ENCODE measurements at places on chromosomes 2 and 18.

DNA sequence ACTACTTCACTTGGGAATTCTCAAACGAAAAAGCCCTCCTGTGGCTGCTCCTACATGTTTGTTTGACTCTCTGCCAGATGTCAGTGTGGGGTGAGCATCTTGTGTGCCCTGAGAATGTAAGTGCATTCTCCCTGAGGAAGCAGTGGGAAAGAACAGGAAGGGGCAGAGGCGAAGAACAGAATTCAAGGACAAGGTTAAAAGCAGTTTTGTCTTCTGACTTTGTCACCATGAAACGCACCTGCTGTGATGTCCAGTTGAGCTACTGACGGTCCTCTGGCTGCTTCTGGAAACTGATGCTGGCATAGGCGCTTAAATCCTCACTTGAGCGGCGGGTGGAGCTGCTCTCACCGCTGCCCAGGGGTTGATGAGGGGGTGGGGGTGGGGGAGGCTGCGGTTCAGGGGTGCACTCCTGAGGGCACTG, 4.9 kb downstream of the IRS1 start:
- DNase-seq = no peak

DNA sequence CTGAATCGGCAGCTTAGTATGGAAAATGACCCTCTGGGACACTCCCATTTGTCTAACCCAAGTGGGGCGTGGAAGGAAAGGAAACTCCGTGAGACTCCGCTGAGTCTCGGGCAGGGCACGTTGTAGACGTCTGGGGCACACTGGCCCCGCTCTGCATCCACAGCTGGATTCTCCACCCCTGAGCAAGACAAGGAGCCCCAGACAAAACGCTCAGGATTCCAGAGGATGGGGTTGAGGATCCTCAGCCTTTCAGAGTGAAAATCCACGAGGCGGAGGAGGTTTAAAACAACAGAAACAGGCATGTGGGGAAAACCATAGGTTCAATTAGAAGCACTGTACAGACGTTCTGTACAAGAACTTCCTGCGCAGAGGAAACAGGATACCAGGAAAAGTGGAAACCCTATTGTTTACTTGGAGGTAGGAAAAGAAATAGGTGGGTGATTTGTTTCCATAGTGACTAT, 124.9 kb upstream of the ZNF236 start:
- DNase-seq = no peak

DNA sequence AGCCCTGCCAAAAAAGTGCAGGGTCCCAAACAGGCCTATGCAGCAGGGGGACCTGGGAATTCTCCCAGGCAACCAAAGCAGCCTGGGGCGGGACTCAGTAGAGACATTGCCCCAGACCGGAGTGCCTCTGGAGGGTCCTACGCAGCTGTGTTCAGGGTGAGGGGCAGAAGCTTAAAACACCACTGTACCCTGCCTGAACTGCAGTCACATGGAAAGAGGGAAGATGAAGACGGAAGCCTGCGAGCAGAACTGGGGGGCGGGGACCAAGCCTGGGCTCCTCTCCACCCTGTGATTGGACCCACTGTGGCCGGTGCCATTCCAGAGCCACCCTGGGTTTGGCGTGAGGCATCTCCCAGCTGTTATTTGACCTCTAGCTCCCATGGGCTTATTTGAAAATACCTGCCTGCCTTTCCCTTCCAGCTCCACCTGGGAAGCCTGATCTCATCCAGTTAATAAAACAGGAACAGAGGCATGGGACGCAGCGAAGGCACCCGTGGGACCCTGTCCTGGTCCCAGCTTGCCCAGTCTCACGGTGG, 183.1 kb downstream of the SMAD2 start:
- DNase-seq = no peak

- DNase-seq = no peak
Observed at GRCh38 chr2:189837326-189837725, 53.1 kb downstream of the PMS1 start.

- DNase-seq = no peak
Observed at GRCh38 chr2:79370976-79371538, 141.8 kb upstream of the CTNNA2 start.

GRCh38 chr2:191155608-191156071, 4.8 kb upstream of the STAT4 start:
- no peak for DNase-seq

DNA sequence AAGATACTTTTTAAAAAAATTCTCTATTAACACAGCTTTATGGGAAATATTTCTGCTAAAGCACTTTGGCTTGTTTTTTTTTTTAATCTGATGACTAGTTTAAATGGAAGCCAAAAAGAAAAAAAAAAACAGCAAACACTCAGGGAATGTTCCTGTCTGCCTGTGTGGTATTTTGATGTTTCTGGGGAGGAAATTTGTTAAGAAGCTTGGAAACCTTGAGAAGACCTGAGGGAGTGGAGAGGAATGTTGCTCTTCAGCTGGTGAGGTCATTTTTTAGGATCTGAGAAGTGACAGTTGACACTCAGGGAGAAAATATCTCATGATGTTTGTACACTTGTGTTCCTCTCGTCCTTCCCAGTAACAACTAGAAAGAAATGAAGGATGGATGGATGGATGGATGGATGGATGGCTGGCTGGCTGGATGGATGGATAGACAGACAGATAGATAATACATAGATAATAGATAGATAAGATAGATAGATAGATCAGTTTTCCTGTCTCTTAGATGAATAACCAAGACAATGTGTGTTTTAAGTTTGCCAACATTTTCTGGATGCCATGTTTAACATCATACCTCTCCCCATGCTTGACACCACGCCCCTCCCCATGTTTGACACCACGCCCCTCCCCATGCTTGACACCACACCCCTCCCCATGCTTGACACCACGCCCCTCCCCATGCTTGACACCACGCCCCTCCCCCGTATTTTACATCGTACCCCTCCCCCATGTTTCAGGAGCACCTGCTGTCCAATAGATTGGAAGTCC, 84.8 kb downstream of the CTIF start:
- no peak for DNase-seq

GRCh38 chr18:3447068-3447894, 2.7 kb upstream of the TGIF1 start:
- DNase-seq = no peak

GRCh38 chr2:183255411-183255810, 131.2 kb downstream of the NUP35 start:
- DNase-seq = no peak

DNA sequence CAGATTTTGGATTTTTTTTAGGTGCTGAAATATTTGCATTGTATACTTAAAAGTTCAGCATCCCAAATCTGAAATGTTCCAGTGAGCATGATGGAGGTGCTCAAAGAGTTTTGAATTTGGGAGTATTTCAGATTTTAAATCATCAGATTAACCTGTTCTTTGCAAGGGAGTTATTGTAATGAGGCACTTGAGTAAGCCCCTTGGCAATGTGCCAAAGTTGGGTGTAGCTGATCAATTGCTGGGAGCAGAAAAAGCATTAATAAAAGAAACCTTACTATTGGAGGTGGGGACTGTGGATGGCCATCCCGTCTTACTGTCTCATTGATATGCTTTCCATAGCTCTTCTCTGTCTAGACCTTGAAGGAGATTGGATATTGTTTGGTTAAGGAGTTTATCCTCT, 28.3 kb downstream of the MALT1 start:
- no peak for DNase-seq

- DNase-seq = no peak
Observed at GRCh38 chr18:6431659-6432318, 17.1 kb upstream of the L3MBTL4 start.

DNA sequence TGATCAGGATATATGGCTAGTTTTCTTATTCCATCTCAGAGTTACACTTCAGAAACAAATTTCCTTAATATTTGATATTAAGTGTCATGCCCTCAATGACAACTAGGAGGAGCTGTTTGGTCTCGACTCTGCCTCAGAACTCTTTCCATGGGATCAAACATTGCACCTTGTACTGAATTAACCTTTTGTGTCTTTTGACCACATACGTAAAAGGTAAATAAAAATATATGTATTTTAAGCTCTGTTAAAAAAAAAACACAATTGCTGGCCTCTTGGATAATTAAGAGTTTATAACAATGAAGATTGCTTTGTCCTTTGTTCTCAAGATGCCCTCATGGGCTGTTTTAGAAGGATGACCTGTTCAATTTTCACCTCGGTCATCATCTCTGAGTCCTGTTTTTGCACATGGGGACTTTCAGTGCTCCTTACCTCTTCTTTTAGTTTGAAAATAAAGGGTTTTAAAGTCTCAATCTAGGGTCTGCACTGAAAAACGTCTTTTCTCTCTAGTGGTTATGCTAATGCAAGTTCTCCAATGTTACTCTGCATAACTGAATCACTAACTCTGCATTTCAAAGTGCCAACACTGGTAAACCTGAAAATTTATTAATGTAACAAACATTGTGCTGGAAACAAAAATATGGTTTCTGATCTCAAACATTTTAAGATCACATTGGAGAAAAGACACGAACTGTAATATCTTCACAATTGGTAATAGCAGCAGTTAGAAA, 18.8 kb upstream of the FN1 start:
- no peak for DNase-seq

DNA sequence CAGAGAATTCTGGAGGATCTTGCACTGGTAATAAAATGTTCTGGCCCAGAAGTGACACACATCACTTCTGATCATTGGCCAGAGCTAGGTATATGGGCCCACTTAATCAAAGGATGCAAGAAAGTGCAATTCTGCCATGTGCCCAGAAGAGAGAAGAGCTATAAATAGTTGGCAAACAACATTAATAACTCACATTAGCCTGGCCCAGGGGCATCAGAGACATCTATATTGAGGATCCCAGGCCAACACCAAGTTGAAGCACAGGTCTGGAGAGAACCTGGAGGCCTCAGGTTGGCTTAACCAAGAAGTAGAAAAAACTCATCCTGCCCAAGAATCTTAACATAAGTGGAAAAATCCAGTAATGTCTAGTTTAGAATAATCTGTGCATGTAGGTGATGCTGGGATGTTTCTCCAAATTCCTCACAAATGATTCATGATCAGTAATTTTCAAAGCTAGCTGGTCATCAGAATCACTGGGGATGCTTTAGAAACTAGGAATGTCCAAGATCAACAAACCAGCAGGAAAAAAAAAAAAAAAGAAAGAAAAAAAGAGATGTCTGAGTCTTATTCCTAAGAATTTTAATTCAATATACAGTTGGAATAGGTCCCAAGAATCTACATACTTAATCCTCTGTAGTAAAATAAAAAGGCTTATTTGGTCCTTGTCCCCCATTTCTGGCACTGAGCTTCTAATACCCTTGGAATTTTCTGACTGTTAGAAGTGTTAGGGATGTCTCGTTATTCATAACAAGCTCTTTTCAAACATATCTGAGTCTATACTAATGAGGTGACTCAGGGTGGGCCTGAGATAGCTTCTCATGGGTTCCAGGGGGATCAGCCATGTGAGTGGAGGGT, 35.0 kb upstream of the EVA1A start:
- no peak for DNase-seq

- DNase-seq = no peak
Observed at GRCh38 chr18:26386002-26386401, 159.8 kb downstream of the TAF4B start.

DNA sequence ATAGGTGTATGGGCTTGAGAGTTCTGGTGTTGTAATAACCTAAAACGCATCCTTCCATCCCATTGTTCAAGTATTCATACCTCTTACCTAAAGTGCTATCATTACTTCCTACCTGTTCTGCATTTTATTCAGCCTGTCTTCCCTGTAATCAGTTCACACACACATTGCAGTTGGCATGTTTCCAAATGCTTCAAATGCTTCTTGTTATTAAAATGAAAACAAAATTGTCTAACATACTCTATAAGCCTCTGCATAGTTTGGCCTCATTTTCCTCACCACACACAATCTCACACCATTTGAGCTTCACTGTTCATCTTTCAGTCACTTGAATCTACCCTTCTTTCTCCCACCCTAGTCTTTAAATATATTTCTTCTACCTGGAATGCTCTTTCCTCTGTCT, 1178.2 kb upstream of the NRXN1 start:
- DNase-seq = no peak
